ENCODE measurements at places on chromosomes 7 and 10. TPM values are rescaled to one million over a fixed set of nuclear protein-coding genes. Genes with fewer than 3 reads are reported as not detected.
A peak's percentile ranks its signal among the peaks of the same experiment; 100 is the strongest.

Gene VIM
- 2,178 TPM for total RNA-seq

Gene CHST3
- total RNA-seq, result 40.9 TPM

Gene PCLO
- total RNA-seq, result 1.4 TPM

Gene IRF5
- total RNA-seq, result 0.24 TPM

Gene SORBS1
- 1.7 TPM for total RNA-seq

Gene PRPS1L1
- total RNA-seq, result not detected

Gene FAM25A
- total RNA-seq, result not detected

GRCh38 chr7:28411876-28412662 is at the start of gene CREB5:
Gene CREB5 (plus strand): TSS chr7:28412518. CDS start chr7:28412915, 397 bp downstream.
- H3K36me3 ChIP-seq, result no peaks in the 10 kb centered on the region
- no peak for DNase-seq
- peaks cover 17% of the 10 kb centered on the region for H3K4me1 ChIP-seq
- H3K27me3 ChIP-seq, result peaks cover 3% of the 10 kb centered on the region

GRCh38 chr10:3069876-3070275 is 2.5 kb downstream of the PFKP start:
- no peak for DNase-seq
- H3K36me3 ChIP-seq, result peaks cover 18% of the 10 kb centered on the region
- H3K4me1 ChIP-seq, result peaks cover 57% of the 10 kb centered on the region

DNA sequence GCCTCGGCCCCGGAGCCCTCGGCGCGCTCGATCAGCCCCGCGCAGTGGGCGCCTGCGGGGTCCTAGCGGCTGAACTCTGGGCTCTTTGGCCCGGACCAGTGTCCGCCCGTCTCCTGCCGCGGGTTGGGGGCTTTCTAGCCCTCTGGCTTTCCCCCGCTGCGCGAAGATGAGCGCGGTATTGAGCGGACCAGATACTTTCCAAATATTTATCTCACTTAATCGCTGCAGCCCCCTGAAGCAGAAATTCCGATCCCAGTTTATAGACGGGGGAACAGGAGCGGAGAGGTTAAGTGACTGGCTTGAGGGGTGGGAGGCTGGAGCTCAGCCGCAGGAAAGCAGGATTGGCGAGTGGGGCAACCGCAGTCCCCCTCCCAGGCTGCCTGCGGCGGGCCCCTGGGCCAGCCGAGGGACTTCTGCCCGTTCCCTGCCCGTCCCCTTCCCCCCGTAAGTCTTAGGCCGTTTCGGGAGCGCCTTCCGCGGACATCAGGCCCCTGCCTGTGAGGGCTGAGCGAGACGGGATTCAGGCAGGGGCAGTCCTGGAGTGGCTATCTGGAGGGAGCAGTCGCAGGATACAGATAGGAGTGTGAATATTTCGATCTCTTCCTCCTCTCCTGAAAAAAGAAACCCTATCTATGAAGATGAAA is 565 bp downstream of the STRIP2 start:
- peaks cover 16% of the 10 kb centered on the region for H3K27me3 ChIP-seq
- peaks cover 3% of the 10 kb centered on the region for H3K36me3 ChIP-seq
- no peak for DNase-seq
- H3K4me3 ChIP-seq, result peak overlapping the region; percentile 84

GRCh38 chr7:85175217-85175616 is 11.6 kb downstream of the SEMA3D start:
- H3K36me3 ChIP-seq, result peaks cover 9% of the 10 kb centered on the region
- no peaks in the 10 kb centered on the region for H3K27me3 ChIP-seq
- no peak overlapping the region for H3K27ac ChIP-seq
- H3K4me3 ChIP-seq, result no peak overlapping the region
- no peak for DNase-seq
- H3K4me1 ChIP-seq, result peaks cover 17% of the 10 kb centered on the region

- no peak overlapping the region for H3K27ac ChIP-seq
- H3K4me3 ChIP-seq, result no peak overlapping the region
- H3K27me3 ChIP-seq, result no peaks in the 10 kb centered on the region
- peaks cover 33% of the 10 kb centered on the region for H3K4me1 ChIP-seq
- DNase-seq, result no peak
Observed at GRCh38 chr10:6929148-6929830, 349.2 kb upstream of the PRKCQ start.

- no peaks in the 10 kb centered on the region for H3K36me3 ChIP-seq
- no peak overlapping the region for H3K4me3 ChIP-seq
- DNase-seq, result peak; percentile 86
Observed at GRCh38 chr10:92891885-92892690, 43.8 kb downstream of the EXOC6 start.

DNA sequence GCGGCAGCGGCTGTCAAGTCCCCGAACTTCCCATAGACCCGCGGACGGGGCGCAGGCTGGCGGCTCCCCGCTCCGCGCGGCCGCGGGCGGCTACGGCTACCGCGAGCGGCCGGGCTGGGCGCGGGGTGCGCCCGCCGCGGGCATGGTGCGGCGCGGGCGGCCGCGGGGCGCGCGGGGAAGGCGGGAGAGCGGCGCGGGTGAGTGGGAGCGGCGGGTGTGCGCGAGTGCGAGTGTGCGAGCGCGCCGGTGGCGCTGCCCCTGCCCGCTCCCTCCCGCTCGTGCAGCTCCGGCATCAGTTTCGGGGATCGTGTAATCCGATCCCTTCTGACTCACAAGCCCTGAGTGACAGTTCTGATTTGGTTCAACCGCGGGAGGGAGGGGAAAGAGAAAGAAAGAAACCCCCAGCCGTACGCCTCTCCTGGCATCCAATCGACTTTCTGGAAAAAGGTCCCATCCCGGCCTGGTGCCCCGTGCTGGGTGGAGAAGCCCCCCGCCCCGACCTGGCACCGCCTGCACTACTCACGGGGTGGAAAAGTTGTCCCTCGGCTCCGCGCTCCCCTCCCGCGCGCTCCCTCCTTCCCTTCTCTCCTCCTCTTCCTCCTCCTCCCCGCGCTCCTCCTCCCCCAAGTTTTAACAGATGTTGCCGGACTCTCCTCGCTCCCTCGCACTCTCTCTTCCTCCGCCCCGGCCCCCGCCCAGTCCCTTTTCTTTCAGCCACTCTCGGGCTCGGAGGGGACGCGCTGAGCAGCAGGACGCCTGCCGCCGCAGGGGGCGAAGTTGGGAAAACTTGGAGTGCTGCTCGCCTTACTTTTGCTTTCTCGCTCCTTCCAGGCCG is at the start of gene GLI3:
TSS of gene GLI3 (minus strand) at position 234 of the 835 bp plus-strand sequence. CDS start 13,956 bp downstream, outside the sequence.
- H3K4me3 ChIP-seq, result peak within 1 kb of the TSS; percentile 95
- H3K27me3 ChIP-seq, result no peaks in the 10 kb centered on the region
- peaks cover 62% of the 10 kb centered on the region for H3K4me1 ChIP-seq
- peak within 1 kb of the TSS; percentile 97 for H3K27ac ChIP-seq

- no peak overlapping the region for H3K27ac ChIP-seq
- no peaks in the 10 kb centered on the region for H3K4me1 ChIP-seq
- no peaks in the 10 kb centered on the region for H3K27me3 ChIP-seq
- DNase-seq, result no peak
Observed at GRCh38 chr10:127698886-127699285, 38.1 kb upstream of the FOXI2 start.

GRCh38 chr10:4240608-4241197 is 455.7 kb upstream of the KLF6 start:
- no peak for DNase-seq
- peaks cover 64% of the 10 kb centered on the region for H3K4me1 ChIP-seq
- peak overlapping the region; percentile 61 for H3K4me3 ChIP-seq
- H3K27ac ChIP-seq, result peak overlapping the region; percentile 99
- peaks cover 7% of the 10 kb centered on the region for H3K36me3 ChIP-seq

- H3K27ac ChIP-seq, result peak overlapping the region; percentile 74
- peaks cover 4% of the 10 kb centered on the region for H3K36me3 ChIP-seq
- peaks cover 20% of the 10 kb centered on the region for H3K27me3 ChIP-seq
- peaks cover 25% of the 10 kb centered on the region for H3K4me1 ChIP-seq
- H3K4me3 ChIP-seq, result no peak overlapping the region
Observed at GRCh38 chr10:69974551-69975155, 78.0 kb upstream of the MACROH2A2 start.

DNA sequence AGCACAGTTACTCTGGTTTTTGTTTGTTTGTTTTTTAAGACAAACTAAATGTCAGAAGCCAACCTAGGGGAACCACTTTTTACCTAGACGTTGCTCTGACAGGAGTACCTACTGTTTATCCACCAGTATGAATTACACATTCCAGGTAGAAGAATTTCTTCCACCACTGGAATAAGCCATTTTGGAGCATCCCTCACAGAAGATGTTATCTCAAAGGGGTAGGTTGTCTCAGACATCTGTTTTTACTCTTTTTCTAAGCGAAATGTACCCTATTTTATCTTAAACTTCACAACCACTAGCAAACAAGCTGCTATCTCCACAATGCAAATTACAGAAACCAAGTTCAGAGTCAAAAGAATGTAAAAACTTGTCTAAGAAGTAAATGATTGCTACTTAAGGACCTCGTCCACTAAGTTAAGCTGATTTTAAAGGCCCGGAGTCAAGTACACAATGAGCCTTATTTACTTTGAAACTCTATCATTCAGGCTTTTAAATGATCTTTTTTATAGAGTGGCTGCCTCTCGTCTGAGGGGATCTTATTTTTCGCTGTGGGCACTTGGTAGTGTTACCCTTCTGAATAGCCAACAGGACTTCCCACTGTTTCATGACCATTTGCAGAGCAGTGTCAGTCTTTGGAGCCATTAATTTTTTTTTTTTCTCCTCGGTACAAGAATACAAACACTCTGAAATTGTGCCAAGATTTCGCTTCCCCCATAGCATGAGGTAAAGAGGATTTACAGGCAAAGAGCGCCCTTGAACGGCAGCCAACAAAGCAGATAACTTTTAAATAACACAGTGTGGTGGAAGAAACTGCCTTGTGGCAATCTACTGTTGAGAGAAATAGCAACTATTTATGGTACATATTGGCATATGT is 15.7 kb upstream of the ARMC3 start:
- no peaks in the 10 kb centered on the region for H3K36me3 ChIP-seq
- peaks cover 2% of the 10 kb centered on the region for H3K4me1 ChIP-seq

Data from osteocyte (in vitro differentiated cells).